Omental fat pad (tissue), 4 donors: ENCODE measurements at places on chromosomes 12 and 14.
A peak's percentile ranks its signal among the peaks of the same experiment; 100 is the strongest.

DNA sequence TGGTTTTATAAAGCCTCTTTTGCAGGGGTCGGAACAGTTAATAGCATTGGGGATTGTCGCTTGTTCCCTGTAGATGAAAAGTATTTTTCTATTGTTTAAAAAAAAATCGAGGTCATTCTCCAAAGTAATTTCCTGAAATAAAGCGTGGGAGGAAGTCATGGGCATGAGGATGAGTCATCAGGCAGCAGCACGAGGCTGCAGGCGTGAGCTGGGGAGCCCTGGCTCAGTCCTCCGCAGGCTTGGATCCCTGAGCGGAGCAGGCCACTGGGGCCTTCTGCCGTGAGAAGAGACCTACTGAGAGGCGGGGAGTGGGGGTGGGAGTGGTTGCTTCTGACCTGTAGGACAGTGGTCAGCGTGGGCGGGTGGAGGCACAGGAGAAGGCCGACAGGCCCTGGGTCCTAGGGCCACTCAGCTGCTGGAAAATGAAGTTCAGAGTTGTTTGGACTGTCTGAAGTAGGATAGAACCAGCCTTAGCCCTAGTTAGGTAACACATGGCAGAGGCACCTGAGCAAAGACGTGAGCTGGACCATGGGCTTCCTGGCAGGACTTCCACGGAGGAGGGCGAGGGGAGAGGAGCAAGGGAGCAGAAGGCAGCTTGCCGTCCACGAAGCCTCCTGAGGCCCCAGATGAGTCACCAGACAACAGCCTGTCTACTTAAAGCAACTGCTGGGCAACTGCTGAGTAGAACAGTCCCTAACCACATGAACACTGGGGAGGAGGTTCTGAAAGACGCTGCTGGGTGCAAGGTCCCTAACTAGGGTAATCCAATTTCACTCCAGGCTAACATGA, 21.1 kb upstream of the LGALS3 start:
- peak; percentile 55 for DNase-seq

- DNase-seq: no peak
Observed at GRCh38 chr14:64680714-64681065, 23.5 kb upstream of the PLEKHG3 start.

GRCh38 chr12:41634091-41634490, 446.0 kb downstream of the PDZRN4 start:
- no peak for DNase-seq

DNA sequence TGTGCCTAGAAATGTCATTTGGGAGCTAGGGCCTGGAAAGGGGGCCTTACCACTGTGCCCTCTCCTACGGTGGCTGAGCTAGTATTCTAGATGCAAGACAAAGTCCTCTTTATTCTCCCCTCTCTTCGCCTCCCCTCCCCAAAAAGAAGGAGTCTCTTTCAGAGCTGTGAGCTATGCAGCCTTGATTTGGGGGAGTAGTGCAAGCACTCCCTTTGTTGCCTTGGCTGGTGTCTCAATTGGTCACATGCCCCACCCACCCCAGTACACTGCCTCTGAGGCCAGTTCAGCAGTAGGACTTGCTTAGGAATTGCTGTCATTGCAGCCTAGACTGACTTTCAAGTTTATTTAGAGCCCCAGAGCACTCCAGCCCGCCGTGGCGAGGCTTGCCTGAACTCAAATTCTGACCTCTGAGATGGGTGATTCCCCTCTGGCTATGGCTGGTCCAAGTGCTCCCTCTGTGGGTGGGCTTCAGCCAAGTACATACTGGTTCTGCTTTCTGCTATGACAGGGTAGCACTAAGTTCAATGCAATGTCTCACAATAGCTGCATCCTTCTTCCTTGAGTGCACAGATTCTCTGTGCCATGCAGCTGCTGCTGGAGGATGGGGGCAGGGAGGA, 37.0 kb upstream of the FBXO33 start:
- no peak for DNase-seq

GRCh38 chr14:69238883-69239282, 21.1 kb upstream of the GALNT16 start:
- DNase-seq: no peak

- no peak for DNase-seq
Observed at GRCh38 chr14:76277586-76278130, 98.3 kb upstream of the ESRRB start.

GRCh38 chr12:83015390-83016217, 328.9 kb downstream of the TMTC2 start:
- DNase-seq: no peak
